ENCODE measurements at places on chromosomes 16 and 17.

DNA sequence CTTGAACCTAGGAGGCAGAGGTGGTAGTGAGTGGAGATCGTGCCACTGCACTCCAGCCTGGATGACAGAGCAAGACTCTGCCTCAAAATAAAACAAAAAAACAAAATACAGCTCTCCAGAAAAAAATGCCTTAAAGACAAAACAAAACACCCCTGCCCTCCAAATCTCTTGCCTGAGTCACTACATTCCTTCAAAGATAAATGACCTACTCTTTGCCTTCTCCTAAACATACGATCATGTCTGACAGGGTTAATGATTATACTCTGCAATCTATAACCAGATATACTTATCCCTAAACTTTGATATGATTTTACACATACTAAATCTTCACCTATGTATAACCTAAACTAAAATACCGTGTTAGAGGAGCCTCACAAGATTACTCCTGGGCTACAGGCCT, 1.4 kb upstream of the SETD6 start:
- DNase-seq, result no peak

DNA sequence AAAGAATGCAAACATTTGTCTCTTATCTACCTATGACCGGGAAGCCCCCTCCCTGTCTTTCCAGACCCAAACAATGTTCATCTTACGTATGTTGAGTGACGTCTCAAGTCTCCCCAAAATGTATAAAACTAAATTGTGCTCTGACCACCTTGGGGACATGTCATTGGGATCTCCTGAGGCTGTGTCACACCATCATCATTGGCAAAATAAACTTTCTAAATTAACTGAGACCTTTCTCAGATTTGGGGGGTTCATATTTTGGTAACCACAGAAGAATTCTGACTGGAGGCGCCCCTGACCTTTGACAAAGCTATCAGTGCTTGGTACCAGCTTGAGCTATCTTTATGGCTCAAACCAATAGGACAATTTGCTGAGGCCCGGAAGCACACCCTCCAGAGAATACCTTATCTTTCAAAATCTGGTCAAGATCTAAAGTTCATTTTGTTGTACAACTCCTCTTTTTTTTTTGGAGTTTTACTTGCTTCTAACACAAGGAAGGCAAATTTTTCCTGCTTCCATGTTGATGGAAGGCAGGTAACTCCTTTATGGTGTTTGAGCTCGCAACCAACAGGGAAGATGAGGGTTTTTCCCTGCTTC, 2.5 kb upstream of the LDHD start:
- DNase-seq, result no peak

DNA sequence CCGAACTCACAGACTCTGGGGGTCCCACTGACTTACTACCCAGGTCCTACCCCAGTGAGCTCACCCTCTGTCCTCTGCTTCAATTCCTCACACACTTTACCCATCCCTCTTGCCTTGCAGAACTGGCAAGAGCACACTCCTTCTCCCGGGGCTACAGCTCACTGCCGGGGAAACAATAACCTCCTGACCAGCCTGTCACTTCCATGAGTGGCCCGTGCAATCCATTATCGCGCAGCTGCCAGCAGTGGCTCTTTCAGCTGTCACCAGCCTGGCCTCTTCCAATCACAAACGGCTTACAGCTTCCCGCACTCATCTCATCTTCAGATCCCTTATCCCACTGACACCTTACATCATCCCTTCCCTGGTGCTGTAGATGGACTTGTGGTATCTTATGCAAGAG, 79.5 kb downstream of the CPPED1 start:
- DNase-seq, result no peak

GRCh38 chr17:48234922-48235321, 127.4 kb downstream of the SNX11 start:
- no peak for DNase-seq

DNA sequence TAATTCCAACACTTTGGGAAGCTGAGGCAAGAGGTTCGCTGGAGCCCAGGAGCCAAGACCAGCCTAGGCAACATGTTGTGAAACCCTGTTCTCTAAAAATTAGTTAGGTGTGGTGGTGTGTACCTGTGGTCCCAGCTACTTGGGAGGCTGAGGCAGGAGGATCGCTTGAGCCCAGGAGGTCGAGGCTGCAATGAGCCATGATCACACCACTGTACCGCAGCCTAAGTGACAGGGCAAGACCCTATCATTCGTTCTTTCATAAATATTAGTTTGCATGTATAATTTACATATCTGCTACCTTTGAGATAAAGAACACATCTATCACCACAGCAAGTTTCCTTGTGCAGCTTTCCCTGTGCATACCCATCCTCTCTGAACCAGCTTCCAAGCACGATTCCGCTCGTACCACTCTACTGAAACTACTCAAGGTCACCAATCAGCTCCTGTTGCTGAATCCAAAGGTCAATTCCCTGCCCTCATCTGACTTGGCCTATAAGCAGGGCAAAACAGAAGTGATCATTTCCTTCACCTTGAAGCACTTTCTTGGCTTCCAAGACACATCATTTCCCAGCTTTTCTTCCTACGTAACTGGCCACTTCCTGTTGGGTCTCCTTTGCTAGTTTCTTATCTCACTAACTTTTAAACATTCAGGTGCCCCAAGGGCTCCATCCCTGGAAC, 49.1 kb downstream of the GRB2 start:
- DNase-seq, result no peak

GRCh38 chr17:74340470-74341023, 14.5 kb downstream of the KIF19 start:
- no peak for DNase-seq

- DNase-seq, result no peak
These were observed 1762.2 kb downstream of the TP53TG3F start for GRCh38 chr16:35221482-35222185.

- no peak for DNase-seq
These were observed at the start of gene ZNF750 for GRCh38 chr17:82839617-82840292. TSS of gene ZNF750 (minus strand) at chr17:82840022. CDS start at chr17:82832454, 7,568 bp downstream.

DNA sequence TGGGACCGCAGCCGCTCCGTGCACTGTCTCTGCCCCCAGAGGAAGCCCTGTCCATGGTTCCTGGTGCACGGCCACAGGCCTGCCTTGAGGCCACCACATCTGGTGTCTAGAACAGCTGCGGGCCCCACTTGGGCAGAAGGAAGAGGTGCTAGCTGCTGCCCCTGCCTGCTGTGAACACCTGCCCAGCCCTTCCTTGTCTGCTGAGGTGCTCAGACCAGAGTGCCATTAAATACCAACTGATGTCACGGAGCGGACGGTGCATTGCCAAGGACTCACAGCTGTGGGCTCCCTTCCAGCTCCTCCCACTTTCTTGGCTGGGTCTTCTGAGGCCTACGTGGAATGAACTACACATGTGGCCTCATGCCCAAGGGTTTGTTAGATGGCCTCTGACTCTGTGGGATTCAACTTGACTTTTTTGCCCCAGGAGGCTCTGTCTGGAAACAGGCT, 146.1 kb downstream of the RAB11FIP4 start:
- DNase-seq, result no peak

GRCh38 chr17:63679214-63679613, 20.7 kb downstream of the LIMD2 start:
- DNase-seq, result no peak

- no peak for DNase-seq
These were observed 134.5 kb downstream of the MRTFB start for GRCh38 chr16:14205666-14206065.

DNA sequence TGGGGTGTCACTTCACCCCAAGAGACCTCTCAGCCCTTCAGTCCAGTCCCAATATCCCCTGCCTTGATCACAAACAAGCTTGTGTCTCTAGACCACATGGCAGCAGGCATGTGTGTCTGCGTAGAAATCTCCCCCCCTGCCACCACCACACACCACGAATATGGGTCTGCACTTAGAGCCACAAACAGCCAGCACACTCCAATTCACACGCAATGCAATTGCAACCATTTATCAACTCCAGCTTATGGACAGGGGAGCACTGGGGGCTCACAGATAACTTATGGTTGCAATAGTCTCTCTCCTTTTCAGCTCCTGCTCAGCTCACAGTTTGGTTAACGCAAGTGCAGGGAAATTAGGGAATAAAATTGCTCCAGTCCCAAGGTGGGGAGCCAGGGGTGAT, 2.6 kb downstream of the HOXB9 start:
- DNase-seq, result no peak
